Activated T-cell treated with anti-CD3 and anti-CD28 coated beads for 4 hours (primary cell): ENCODE measurements at places on chromosomes 11 and 22.

- DNase-seq: no peak
These were observed at the start of gene CNGA4 for GRCh38 chr11:6238902-6239301. Gene CNGA4 (plus strand): TSS chr11:6239089. CDS start chr11:6239207, 118 bp downstream.

GRCh38 chr22:44711241-44711560 is 9.2 kb downstream of the PRR5 start:
- DNase-seq: no peak

GRCh38 chr11:124801014-124801413 is 808 bp upstream of the MSANTD2 start:
- DNase-seq: no peak

GRCh38 chr11:78907636-78908035 is 333.0 kb upstream of the NARS2 start:
- no peak for DNase-seq

DNA sequence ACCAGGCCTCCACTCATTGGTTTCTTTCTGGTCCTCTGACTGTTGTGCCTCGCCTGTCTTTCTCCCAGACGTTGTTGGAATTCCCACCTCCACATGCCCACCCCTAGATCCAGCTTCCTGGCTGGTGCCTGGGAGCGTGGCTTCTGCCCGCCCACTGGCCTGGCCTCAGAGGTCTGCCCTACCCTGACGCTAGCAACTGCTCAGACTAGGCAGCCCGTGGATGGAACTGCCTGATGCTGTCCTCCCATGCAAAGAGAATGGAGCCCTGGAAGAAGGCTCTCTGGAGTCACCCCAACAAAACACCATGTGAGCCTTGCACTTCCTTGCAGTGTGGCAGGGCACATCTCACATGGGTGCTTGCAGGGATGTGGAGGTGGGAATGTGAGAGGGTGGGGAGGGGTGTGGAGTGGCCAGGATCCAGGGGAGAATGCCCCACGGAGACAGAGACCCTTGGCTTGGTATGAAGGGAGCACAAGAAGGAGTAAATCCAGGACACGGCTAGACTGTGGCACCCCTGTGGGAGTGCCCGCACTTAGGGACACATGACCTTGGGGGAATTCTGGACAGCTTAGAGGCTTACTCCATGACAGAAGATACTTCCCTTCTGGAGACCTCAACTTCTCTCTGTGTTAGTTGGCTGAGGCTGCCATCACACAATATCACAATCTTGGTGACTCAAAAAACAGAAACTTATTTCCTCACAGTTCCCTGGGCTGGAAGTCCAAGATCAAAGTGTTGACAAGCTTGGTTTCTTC is 22.5 kb upstream of the ADA2 start:
- DNase-seq: no peak

- no peak for DNase-seq
These were observed 1316.5 kb downstream of the BRD1 start for GRCh38 chr22:48511211-48511610.

GRCh38 chr22:26922806-26923205 is 265.4 kb downstream of the MIAT start:
- DNase-seq: no peak

DNA sequence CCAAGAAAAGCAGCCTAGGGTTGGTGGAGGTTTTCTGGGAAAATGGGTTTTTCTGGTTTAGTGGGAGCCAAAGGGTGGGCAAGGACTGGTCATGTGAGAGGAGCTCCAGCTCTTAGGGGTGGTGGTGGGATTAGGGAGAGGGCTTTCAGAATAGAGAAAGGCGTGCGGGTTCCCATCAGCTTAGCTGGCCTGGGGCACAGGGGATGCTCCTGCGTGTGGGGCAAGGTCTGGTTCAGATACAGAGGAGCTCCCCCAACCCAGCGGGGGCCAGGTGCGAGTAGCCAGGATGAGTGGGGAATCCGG is 644 bp downstream of the TMEM134 start:
- DNase-seq: no peak

GRCh38 chr11:86056351-86056854 is 12.5 kb downstream of the PICALM start:
- no peak for DNase-seq

- no peak for DNase-seq
These were observed 55.5 kb downstream of the IGSF9B start for GRCh38 chr11:133901316-133901715.

- no peak for DNase-seq
These were observed 22.0 kb downstream of the PIH1D2 start for GRCh38 chr11:112051768-112052167.
